Left cardiac atrium (tissue), 4 donors: ENCODE measurements at places on chromosomes 11 and 22. TPM values are rescaled to one million over a fixed set of nuclear protein-coding genes. Genes with fewer than 3 reads are reported as not detected.

DNA sequence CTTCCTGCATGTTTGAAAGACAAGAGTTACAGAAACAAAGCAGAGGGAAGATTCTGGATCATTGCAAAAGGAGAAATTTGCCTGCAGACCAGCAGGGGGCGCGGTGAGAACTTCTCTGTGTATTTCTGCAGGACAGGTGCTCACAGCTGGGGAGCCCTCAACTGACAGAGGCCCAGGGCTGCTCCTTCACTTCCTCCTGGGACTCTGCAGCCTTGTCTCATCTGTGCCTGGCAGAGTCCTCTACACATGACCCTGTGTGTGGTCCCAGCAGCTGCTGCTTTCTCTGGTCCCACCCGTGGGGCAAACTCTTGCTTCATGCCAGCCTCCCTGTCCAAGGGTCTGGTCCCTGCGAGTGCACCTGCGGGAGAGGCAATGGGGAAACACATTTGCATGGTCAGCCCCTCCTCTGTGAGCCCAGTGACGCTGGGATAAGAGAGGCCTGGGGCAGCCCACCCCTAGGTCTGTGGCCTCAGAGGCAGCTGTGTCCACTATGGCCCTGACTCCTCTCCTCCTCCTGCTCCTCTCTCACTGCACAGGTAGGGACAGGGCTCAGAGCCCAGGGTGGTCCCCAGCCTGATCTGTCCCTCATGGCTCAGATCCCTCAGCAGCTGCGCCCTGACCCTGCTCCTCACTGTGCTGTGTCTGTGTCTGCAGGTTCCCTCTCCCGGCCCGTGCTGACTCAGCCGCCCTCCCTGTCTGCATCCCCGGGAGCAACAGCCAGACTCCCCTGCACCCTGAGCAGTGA is 43.2 kb upstream of the VPREB1 start:
- DNase-seq, result no peak

GRCh38 chr11:32334822-32335221 is 100.5 kb downstream of the WT1 start:
- DNase-seq, result no peak

MPZL2 gene
- total RNA-seq, result 47.8 TPM

CCDC15 gene
- total RNA-seq, result 0.31 TPM

DNA sequence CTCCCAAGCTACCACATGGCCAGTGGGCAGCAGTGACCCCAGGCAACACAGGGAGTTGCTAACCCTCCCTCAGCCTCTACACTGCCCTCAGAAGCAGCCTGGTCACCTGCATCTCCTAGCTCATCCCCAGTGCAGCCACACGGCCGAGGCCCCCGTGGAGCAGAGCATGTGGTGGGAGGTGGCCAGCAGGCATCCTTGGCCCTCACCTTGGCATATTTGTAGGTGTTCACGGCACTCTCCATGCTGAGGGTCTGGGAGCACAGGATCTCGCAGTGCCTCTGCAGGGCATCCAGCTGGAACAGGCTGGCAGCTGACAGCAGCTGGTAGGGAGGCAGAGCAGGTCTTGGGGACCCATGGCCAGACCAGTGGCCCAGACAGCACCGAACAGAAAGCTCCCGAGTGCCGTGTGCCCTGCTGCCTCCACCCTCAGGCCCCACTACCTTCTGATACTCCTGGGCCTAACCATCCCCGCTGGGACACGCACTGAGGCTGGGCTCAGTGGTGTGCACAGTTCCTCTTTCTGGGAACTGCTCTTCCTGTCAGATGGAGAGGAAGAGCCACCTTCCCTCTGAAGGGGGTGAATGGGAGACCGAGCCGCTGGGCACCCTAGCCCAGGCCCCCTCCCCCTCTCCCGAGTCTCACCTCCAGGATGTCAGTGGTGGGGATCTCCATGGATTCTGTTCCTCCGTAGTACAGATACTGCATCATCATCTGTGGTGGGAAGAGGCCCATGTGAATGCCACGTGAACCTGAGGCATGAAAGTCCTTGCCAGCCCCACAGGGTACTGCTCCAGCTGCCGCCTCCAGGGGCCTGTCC is 48.8 kb downstream of the NAT10 start:
- no peak for DNase-seq

DNA sequence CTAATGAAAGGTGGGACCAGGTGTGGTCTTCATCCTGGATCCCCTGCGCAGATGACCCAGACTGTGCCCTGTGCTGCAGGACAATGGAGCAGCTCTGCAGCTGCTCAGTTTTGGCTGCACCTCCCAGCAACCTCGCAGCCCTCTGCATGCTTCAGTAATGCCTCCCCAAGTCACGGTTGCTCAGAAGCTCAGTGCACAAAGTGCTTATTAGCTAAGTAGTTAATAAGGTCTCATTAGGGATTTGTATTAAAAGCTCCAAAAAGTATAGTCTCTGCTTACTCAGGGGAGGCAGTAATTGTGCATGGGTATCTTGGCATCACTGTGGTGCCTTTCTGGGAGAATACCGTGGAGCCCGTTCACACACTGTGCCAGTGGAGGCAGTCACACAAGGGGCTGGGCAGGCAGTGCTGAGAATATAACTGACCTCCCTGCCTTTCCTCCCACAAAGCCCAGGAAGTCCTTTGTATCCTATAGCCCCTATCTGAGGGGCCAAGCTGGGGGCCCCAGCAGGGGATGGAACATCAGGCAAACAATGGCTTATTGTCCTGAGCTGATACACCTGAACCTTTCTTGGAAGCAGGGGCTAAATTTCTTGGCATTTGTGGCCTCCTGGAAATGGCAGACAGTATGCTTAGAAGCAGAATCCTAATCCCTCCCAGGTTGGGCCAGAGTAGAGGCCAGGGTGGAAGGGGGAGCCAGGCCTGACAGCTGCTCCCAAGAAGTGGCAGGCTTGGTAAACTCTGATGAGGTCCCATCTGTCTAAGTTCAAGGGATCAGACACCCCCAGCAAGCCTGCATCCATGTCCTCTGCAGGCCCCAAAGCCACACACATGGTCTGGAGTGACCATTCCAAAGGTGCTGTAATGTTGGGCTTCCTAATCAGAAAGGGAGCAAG is 125.5 kb upstream of the PARVA start:
- no peak for DNase-seq

- no peak for DNase-seq
Measured at GRCh38 chr11:123603666-123604065, 50.8 kb downstream of the SCN3B start.

DNA sequence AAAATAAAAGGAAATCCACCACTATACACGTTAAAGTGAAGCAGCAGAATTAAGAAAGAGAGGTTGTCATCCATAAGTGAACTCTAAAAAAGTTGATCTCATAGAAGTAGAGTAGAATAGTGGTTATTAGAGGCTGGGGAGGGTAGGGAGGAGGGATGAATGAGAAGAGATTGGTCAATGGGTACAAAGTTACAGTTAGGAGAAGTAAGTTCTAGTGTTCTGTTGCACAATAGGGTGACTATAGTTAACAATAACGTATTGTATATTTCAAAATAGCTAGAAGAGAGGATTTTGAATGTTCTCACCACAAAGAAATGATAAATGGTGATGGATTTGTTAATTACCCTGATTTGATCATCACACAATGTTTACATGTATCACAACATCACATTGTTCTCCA is 72.0 kb downstream of the CD82 start:
- DNase-seq, result no peak

EFCAB6 gene
- total RNA-seq, result 1.7 TPM

APOBEC3C gene
- 28.1 TPM for total RNA-seq

GRCh38 chr11:106160494-106160893 is 83.0 kb downstream of the AASDHPPT start:
- DNase-seq, result no peak

YPEL1 gene
- 4.6 TPM for total RNA-seq

- DNase-seq, result no peak
Measured at GRCh38 chr22:23058481-23059283, 11.6 kb upstream of the GNAZ start.

GRCh38 chr22:27952091-27952490 is 33.0 kb upstream of the PITPNB start:
- no peak for DNase-seq

SYCE3 gene
- total RNA-seq, result not detected

NECTIN1 gene
- 8.8 TPM for total RNA-seq

DNA sequence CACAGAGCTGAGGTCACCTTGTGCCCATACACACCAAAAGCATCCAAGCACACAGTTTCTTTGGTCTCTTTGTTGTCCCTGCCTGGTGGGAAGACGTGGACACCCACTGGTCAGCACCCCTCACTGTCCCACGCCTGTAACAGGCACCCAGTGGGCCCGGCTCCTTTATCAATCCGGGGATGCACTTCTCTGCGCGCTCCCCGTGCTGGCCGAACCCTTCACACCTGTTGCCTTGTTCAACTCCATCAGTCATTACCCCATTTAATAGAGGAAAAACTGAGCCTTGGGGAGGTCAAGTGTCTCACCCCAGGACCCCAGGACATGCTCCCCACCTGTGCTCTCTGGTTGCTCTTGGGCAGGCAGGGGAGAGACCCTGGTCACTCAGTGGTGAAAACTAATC is 49.7 kb upstream of the FGF3 start:
- no peak for DNase-seq

ATG2A gene
- total RNA-seq, result 12.3 TPM

GRCh38 chr22:42188808-42189447 is 58.3 kb upstream of the CYP2D6 start:
- no peak for DNase-seq

DNA sequence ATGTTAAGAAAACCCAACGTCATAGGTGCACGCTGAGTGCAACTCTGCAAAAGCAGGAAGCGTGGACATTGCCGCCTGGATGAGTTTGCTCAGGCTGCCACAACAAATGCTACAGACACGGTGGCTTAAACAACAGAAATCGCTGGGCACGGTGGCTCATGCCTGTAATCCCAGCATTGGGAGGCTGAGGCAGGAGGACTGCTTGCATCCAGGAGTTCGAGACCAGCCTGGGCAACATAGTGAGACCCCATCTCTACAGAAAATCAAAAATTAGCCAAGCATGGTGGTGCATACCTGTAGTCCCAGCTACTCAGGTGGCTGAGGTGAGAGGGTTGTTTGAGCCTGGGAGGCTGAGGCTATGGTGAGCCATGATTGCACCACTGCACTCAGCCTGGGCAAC is 13.4 kb upstream of the PGA3 start:
- no peak for DNase-seq

B3GAT1 gene
- total RNA-seq, result 0.35 TPM

MPPED2 gene
- total RNA-seq, result 2.9 TPM

SPI1 gene
- 19.5 TPM for total RNA-seq

THAP12 gene
- 25.2 TPM for total RNA-seq

FADS2 gene
- total RNA-seq, result 67.5 TPM

GLB1L2 gene
- 0.65 TPM for total RNA-seq

DNA sequence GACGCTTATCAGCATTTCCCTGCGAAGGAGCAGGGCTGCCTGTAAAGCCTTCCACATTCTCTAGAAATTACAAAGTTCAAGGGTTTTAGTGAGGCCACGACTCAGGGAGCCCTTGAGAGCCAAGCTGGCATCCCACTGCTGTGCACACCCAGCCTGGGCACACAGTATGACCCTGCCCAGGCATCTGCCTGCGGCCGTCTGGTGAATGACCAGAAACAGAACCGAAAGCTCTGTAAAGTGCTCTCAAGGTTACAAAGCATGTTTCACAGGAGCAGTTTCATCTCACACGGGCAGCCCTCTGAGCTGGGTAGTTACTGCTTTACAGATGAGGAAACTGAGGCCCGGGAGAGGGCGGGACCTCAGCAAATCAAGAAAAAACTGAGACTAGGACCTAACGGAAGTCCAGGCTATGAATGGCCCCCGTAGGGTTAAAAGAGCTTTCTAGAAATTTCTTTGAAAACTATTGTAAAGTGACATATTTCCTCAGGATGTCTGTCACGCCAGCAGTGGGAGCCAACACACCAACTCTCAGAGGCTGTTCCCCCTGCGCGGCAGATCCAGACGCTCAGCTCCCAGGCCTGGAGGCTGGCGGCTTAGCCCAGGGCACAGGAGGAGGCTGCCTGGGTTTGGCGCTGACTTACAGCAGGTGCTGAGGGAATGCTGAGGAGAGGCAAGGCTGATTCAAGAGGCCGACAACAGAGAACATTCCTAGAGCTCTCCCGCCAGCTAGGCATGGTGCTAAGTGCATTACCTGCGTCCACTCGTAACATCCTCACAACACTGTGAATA is 7.7 kb upstream of the TCF20 start:
- no peak for DNase-seq

DNA sequence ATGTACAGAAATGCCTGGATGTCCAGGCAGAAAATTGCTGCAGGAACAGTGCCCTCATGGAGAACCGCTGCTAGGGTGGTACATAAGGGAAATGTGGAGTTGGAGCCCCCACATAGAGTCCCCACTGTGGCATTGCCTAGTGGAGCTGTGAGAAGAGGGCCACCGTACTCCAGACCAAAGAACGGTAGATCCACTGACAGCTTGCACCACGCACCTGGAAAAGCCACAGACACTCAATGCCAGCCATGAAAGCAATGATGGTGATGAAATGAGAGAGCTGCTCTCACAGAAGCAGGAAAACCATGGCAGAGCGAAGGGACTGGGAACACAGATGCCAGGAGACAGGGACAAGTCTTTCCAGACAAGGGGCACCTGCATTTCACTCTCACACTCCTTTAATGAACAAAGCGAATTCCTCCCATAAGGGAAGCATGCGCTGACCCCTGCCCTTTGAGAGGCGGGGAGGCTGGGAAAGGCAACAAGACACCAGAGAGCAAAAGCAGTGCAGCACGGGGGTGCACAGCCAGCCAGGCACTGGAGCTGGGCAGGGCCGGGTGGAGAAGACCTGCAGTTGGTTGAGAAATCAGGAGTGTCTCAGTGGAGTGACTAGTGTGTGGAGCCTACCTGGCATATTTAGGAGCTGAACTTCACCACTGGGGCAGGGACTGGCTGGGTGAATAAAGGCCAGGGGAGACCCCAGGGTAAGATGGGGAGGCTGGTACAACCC is 1025.2 kb downstream of the TBC1D22A start:
- DNase-seq, result no peak

DNA sequence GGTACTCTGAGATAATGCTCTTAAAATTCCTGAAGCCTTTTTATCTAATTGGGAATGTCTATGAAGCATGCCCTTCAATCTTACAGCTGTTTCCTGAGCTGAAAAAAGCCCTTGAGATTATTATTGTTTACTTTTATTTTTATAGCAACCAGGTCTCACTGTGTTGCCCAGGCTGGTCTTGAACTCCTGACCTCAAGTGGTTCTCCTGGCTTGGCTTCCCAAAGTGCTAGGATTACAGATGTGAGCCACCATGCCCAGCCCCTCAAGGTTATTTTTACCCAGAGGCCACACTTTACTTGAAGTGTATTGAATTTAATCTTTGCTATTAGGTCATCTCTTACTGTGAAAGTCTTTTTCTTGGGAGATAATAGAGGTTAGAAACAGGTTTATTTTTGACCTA is 7.0 kb upstream of the SWAP70 start:
- DNase-seq, result no peak

- DNase-seq, result no peak
Measured at GRCh38 chr11:34792814-34793258, 123.3 kb downstream of the APIP start.

HTR3A gene
- total RNA-seq, result not detected

KIF18A gene
- 0.50 TPM for total RNA-seq

RPS13 gene
- 784 TPM for total RNA-seq

- no peak for DNase-seq
Measured at GRCh38 chr22:20019661-20020532, 1.0 kb upstream of the TANGO2 start.

- no peak for DNase-seq
Measured at GRCh38 chr11:15275141-15275540, 160.4 kb downstream of the INSC start.
